ENCODE measurements at places on chromosomes 1 and 21.

DNA sequence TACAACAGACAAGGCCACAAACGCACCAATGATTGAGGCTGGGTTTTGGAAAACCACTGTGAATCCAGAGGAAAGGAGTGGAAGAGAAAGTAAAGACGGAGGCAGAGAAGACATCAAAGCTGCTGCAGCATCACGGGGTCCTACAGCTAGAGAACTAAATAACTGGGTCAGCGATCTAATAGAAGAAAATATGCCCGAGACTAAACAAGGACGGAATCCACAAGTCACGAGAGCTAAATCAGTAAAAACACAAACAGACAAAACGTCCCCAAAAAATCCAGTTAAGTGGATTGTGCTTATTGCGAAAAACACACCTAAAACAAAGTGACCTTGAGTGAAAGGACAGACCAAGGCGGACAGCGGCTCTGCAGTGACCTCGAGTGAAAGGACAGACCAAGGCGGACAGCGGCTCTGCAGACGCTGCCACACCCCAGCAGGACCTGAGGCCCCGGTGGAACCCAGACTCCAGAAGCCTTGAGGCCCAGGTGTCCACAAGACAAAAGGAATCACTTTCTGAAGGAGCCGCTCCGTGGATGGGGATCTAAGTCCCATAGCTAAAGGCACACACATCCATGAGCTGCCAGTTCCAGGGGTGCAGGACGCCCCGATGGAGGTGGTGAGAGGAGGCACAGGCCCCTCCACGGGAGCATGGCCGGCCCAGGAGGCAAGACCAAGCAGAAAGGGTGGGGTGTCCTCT lies 6.0 kb downstream of the FTCD start:
- no peak for DNase-seq

- no peak for DNase-seq
Observed at GRCh38 chr1:67700220-67700619, 15.2 kb downstream of the GADD45A start.

- no peak for DNase-seq
Observed at GRCh38 chr1:56413671-56414199, 165.6 kb downstream of the PLPP3 start.

DNA sequence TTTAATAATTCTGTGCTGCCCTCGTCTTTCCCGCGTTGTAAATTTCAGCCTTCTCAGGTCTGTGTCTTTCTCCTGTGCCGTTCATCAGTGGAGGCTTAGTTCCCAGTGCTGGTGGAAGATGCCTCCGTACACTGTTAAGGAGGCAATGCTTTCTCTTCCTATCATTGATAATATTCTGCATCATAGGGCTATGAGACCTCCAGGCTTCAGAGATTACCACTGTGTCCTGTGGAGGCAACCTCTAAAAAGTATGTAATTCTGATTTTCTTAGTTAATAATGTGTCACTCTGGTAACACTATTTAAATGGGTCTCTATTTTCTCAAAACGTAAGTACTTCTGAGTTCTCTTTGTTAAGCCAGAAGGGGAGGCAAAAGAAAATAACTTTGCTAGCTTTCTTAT lies 538.3 kb downstream of the SMYD3 start:
- no peak for DNase-seq

DNA sequence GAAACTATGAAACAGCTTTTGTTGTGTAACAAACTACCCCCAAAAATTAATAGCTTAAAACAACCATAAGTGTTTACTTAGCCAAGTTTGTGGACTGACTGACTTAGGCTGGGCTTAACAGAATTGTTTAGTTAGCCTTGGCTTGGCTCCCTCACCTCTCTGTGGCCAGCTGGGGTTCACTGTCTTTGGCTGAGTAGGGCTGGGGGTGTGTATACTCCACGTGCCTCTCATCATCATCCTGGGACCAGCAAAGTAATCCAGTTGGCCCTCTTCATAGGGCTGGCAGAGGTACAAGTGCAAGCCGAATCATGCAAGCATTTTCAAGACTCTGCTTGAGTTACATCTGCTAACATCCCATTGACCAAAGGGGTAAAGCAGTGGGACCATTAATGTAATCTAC lies 252.3 kb downstream of the BRINP2 start:
- no peak for DNase-seq

- DNase-seq, result no peak
Observed at GRCh38 chr1:67942274-67942673, 108.2 kb downstream of the DIRAS3 start.

GRCh38 chr1:17119773-17120480 lies 676 bp upstream of the PADI2 start:
- no peak for DNase-seq

DNA sequence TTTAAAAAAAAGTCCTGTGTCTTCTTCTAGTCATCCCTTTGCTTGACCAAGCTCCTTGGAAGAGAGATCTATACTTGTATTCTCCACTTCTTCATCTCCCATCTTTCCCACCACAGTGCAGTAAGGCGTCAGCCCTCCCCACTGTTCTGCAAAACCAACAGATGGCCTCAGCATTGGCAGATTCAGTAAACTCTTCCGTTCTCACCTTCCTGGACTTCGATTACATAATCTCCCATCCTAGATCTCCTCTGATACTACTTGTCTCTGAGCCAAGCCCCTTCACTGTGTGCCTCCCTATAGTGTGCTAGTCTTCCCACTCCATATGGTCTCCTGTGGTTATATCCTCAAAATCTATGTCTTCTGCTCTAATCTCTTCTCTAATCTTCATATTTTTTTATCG lies 1.6 kb upstream of the COLGALT2 start:
- no peak for DNase-seq

DNA sequence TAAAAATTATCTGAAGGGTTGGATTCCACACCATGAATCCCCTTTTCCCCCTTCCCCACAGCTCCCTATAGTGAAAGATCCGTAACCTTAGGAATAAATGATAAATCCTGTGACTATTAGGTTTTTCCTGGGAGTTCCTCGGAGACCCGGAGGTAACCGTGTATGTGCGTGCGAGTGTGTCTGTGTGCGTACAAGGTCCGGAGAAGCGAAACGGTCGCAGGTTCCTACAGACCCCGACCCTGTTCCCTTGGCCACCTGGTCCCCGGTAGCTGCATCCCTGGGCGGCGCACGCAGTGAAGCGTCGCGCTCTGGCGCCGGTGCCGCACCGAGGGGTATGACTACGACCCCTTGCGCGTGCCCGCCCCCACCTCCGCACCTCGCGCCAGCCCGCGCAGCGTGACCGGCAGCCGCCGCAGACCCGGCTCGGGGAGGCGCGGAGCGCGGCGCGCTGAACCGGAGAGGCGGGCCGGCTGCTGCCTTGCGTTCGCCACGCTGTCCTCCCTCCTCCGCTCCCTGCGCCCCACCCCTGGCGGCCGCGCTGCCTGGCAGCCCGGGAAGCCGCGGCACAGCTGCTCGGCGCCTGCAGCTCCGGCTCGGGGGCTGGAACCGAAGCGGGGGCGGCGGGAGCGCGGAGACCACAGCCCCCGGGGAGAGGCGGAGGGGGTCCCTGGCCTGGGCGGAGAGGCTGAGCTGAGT lies at the start of gene AK5:
Gene AK5 (plus strand): TSS at position 529 of the 696 bp plus-strand sequence. CDS start 295 bp downstream, outside the sequence.
- DNase-seq, result no peak
